ENCODE measurements at places on chromosomes 3 and 15.

DNA sequence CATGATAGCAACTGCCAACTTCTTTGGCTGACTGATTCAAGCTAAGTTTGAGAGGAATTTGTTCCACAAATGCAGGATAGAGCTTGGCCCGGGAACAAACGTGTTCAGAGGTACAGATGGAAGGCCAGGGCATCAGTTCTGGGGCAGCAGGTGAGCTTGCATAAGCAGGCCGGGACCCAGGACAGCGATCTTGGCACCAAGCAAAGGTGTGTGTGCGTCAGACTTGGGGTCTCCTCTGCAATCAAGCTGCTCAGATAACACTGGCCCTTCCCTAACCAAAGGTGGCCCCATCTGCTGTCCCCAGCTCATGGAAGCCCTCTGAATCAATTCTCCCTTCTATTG is 155.6 kb downstream of the MEGF11 start:
- no peak for DNase-seq

DNA sequence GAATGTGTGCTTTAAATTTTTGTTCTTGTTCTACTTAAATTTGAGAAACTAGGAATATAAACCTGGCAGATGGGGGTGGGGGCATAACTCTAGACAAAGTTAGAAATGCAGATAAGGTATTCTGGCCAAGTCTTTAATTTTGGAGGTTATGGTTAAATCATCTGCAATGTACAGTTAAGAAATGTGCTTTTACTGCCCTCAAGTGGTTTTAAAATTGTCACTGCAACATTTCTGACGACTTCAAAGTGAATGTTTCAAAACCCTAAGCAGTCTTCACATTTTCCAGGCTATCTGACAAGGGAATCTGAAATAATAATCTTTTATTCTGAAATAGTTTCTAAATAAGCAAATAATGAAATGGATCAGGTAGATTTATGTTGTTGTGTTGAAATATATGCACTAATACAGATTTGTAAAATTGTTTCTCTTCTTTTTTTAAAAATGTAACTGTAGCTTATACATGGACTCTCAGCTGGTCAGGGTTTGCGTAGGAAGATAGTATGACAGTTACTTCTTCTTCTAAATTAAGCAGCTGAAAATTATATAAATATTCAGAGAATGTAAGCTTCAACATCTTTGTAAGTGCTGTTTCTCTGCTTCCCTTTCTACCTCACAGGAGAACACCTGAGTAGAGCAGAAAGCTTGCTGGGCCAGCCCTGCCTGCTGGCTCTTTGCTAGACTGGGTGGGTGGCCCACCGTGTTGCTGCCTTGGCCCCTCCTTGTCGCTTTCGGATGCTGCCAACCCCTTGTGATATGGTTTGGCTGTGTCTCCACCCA is 45.0 kb downstream of the SUCNR1 start:
- DNase-seq, result no peak

- no peak for DNase-seq
Measured at GRCh38 chr3:189664311-189664710, 33.1 kb downstream of the TP63 start.

DNA sequence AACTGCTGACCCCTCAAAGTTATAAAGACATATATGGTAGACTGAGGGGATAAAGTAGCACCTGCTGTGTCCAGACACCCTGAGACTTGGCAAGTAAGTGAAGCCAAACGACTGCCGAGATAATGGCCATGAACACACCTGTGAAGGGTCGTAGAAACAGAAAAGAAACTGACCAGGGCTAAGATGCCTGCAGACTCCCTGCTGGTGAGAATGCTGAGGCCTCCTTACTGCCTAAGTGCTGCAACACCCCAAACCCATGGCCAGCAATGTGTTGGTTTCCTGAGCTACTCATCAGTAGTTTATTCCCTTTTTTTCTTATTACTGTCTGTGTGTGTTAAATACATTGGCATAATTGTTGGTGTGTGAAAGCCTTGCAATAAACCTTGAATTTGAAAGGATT is 233.8 kb downstream of the ZNF385D start:
- no peak for DNase-seq

DNA sequence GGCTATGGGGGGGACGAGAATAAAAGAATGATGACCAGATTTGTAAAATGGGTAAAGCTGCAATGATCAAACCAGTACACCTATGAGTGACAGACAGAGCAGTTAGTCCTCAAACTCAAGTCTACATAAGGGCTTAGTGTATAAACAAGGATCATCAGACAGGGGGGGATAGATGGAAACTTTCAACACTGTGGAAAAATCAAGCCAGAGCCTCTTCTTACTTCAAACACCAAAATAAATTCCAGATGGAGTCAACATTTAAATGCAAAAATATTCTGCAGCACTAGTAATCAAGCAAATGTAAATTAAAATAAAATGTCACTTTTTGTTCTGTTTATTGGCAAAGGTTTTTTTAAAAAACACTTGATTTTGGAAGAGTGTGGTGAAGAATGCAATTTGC is 205.9 kb upstream of the RGMA start:
- DNase-seq, result no peak

GRCh38 chr3:79968418-79968817 is 200.6 kb upstream of the ROBO1 start:
- DNase-seq, result no peak

DNA sequence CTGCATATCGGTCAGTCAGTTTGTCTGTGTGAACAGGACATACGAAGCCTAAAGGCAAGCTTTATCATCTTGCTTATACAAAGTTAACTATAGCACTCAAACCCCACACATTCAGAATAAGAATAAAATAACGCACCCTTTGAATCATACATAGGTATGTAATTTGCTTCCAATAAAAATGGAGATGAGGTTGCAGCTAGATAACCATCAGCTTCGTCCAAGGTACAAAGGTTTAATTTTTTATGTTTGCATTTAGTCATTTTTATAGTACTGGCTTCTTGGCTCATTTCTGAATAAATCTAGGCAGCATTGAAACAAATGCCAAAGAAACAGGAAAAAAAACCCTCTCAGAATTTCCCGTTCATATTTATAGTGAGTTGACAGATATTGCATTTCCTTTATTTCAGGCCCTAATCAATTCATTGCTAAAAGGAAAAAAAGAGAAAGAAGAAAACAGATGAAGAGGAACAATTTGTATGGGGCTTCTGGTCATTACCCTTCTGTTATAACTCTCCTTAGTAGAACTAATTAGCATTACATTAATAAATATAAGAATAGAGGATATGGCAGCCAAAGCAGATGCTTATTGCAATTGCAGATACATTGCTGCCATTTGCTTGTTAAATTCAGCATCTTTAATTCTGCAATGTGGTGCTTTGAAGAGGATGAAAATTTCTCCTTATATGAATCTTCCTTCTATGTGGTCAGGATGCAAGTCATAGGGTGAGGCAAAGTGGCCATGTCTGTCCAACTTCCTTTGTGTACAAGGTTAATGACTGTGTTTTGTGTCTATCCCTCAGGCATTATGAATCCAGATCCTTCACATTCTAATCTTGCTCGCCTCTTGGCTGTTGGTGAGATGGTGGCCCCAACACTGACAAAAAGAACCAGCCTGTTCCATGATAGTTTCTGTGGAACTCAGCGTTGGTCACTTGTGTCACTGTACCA is 550.0 kb downstream of the AGBL1 start:
- DNase-seq, result no peak

GRCh38 chr3:180058238-180058637 is 21.5 kb upstream of the PEX5L start:
- DNase-seq, result no peak

DNA sequence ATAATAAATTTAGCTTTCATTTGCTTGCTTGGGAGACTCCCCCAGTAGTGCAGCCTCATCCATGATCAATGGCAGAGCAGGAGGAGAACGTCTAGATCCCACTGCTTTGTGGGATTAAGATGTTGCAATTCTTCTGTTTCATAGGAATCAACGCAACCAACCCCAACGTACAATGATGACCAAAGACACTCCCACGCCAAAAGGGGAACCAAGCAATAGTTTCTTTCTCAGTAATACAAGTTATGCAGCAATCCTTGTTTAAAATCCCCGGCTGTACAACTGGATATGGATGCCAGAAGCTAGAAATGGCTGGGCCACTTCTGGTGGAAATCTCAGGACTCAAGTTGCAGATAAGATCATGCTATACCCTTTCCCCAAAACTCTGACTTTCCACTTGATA is 411.2 kb downstream of the VPS13C start:
- DNase-seq, result no peak

DNA sequence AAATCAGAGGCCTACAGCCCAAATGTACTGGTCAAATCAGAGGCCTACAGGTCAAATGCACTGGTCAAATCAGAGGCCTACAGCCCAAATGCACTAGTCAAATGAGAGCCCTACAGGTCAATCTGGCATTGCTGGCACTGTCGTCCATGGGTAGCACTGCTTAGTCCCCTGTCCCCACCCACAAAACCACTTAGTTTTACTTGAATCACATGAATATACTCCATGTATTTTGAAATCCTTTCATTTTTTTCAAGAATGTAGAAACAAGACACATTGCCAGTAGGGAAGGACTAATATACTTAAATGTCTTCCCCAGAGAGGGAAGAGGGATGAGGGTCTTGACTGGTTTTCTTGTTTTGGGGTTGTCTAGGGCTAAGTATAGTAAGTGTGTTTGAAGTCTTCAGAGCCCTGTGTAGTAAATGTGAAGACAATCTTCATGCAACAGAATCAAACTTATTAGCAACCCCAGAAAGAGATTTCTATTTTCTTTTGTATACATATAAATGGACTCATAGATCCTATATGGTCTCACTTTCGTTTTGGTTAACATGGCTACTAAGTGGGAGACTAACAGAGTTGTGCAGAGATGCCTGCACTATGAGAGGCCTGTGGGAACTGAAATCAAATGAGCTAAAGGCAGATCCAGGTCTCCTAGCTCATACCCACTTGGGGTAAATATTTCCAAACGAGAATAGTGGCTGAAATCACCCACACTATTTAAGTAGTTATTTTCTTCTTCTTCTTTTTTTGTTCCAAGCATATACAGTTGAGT is 38.3 kb upstream of the DCUN1D1 start:
- DNase-seq, result no peak

GRCh38 chr3:61875976-61876671 is 314.8 kb downstream of the PTPRG start:
- no peak for DNase-seq

GRCh38 chr15:25832158-25832557 is 31.0 kb downstream of the ATP10A start:
- no peak for DNase-seq

DNA sequence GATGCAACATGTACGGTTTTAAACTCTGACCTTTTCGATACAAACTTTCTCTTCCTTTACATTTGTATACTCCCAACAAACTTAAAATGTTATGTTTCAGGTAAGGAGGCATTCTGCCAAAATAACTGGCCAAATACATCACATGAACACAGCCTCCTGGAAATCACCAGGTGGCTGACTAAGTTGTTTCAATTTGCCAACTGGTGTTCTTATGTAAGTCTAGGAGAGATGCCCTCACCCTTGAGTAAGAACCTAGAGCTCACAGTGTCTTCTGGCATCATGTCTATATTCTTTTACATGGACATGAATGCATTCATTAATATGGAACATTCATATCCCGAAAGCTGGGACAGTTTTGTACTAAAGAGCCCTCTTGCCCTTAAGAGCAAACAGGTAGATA is 341.1 kb upstream of the NR2F2 start:
- no peak for DNase-seq

GRCh38 chr15:57156210-57156884 is 220.0 kb upstream of the CGNL1 start:
- no peak for DNase-seq

DNA sequence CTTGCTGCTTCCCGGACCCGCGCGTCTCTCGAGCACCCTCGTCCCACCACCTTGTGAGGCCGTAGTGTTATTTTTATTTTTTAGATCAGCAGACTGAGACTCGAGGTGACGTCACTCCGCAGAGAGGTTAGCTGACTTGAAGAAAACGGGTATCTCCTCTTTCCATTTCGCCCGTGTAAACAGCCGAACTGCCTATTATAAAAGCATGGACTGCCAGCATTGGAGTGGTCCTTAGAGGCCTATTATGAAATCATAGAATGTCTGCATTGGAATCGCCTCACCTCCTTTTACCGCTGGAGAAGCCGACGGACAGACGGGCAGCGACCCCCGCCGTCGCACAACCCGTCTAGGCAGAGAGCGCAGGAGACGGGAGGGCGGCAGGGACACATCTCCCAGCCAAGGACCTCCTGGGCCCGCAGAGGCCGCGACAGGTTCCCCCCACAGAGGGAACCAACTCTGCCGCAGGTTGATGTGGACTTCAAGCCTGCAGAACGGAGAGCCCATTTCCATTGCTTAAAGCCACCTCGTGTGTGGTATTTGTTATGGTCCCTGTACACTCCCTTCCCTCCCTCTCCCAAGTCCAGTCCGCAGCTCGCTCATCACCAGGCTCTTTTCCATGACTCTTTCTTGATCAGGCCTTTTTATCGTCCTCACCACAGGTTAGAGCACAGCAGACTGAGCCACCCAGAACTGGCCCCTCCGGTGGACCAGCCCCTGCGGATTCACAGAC is 540 bp upstream of the PPP1R2 start:
- no peak for DNase-seq

DNA sequence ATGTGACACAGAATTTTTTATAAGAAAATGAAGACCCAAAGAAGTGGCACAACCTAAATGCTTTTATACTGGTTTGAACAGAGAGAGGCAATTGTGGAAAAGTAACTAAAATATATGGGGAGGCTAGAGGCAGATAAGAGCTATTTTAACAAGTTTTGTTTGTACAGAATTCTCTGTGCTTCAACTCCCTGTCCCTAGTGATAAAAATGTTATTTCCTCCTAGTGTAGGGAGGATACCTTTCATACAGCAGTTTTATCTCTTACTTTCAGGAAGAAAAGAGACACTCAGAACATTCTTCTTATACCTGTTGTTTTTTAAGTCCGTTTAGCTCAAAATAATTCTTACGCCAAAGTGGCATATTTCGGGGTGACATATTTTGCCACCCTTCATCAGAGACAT is 21.2 kb upstream of the ZNF639 start:
- no peak for DNase-seq

DNA sequence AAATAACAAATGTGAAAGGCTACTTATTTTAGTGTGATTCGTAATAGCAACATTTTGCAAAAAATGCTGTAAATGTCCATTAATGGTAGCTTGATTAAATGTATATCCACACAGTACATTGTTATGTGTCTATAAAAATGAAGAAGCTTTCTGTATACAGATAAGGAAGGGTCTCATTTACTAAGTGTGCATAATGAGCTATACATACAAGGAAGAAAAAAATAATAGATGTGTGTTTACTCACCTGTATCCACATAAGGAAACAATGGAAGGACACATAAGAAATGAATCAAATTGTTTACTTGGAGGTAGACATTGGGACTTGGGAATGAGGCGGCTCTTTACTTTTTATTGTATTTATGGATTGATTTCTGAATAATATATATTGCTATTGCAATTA is 34.9 kb downstream of the MED12L start:
- no peak for DNase-seq
